ENCODE measurements at places on chromosomes 11 and 22.

- no peak for DNase-seq
These were observed 47.9 kb downstream of the ZNF280B start for GRCh38 chr22:22460635-22461034.

GRCh38 chr11:1942558-1943260 is 4.4 kb upstream of the MRPL23 start:
- no peak for DNase-seq

DNA sequence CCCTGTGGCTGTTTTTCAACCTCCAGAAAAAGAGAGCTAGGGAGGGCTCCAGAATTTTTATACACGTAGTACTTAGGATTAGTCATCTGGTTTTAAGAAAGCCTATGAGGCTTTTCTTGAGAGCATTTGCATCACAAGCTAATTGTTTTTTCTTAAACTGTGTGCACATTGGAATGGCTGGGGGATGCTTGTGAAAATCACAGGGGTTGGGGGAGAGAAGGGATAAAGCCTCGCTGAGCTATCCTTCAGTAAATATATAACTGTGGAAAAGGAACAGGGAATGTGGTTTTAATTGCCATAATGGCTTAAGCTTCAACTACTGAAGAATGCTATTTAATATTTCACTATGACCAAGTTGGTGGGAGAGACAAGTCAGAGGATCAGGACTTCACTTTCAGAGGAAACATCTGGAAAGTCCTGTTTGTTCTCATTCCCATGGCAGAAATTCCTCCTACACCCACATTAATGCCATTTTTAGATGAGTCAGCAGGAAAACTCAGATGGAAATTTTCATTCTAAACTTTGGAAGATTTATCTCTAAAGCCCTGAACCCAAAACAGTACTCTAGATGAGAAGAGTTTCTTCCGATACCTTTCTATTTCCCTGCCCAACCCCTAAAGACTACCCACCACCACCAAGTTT is 591.3 kb downstream of the LRRC4C start:
- DNase-seq, result no peak

- DNase-seq, result no peak
These were observed 5.0 kb downstream of the HSPA8 start for GRCh38 chr11:123056835-123057491.

GRCh38 chr11:17277024-17277584 is 565 bp downstream of the NUCB2 start:
- no peak for DNase-seq

DNA sequence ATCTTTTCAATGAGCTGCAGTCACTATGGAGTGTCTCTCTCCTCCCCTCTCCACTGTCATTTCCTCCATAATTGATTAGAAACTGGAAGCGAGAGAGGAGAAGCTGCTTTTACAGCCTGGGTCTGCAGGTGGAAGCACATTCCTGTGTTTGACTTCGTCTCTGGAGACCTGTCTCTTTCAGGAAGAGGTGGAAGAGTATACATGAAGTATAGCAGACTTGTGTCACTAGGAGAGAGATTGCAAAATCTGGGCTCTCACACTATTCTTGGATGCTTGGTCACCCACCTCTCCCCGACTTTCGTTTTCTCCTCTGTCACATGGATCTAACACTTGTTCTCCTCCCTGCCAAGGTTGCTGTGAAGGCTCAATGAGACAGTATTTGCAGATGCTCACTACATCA is 323.3 kb downstream of the NTM start:
- DNase-seq, result no peak

DNA sequence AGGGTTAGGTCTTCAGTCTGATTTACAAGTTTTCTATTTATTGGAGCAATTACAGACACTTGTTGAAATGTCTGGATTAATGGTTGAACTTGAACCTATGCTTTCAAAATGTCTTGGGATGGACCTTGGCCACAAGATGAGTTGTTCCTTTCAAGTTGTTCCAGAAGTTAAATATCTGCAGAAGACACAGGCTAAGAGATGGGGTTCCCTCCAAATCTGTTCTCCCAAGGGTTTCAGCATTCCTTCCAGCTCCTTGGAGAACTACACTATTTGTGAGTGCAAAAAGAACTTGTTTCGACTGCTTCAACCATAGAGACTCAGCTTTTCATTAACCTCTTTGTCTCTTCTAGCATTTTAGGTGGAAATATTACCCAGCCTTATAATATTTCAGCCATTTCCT is 189.0 kb upstream of the BLID start:
- no peak for DNase-seq

DNA sequence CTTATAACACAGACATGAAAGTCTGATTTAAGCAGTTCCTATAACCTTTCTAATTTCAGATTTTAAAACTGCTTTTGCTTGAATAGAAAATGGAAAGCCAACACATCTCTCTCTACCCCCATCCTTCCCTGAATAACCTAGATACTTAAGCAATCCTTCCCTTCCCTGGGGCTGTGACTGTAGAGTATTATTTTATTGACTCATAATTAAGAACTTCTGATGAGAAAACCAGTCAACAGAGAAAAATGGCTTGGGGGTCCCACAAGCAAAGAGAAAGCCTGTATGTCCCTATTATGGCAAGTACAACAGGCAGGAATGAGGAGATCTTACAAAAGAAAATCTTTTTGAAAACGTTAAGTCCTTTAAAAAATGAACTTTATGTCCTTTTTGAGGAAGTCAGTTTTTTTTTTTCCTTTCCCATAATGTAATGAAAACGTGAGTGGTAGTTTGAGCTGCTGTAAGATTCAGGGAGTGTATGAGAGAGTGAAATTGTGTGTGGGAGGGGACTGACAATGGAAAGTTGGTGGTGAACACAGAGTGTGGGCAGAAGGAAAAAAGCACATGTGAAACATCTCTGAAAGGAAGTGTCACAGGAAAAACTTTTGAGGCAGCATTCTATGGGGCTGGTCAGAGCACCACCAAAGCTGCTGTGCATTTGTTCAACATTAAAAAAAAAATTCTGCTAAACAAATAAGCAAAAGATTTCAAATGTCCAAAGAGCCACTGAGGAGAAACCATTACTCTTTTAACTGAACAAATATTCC is 154.6 kb downstream of the MAML2 start:
- no peak for DNase-seq

GRCh38 chr11:1532606-1533341 is 39.3 kb downstream of the DUSP8 start:
- no peak for DNase-seq

- DNase-seq, result peak; percentile 89
These were observed 11.1 kb downstream of the TXN2 start for GRCh38 chr22:36470162-36470993.

DNA sequence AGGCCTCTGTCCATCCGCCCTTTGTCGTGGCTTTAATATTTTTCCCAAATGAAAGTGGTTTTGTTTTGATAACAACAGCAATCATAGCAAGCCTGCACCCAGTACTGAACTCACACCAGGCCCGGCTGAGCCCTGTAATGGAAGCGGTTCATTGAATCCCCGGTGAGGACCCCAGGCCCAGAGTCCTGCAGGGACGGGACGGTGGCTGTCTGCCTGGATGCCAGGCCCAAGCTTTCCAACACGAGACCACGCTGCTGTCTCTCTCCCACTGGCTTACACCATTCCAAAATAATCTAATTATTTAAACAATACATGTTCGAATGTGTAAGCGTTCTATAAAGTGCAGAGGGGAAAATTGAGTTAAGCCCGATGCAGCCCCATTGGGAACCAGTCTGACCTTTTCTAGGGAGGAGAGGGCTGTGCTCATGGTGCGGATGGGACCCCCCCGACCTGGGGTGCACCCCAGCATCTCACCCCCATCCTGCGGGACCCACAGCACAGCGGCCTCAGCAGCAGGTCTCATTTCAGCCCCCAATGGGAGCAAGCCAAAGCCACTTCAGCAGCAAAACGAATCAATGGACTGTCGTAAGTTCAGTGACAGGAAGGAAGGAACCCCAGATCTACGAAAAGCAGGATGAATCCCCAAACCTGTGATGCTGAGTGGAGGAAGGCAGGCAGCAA is 1046.9 kb downstream of the BRD1 start:
- no peak for DNase-seq

DNA sequence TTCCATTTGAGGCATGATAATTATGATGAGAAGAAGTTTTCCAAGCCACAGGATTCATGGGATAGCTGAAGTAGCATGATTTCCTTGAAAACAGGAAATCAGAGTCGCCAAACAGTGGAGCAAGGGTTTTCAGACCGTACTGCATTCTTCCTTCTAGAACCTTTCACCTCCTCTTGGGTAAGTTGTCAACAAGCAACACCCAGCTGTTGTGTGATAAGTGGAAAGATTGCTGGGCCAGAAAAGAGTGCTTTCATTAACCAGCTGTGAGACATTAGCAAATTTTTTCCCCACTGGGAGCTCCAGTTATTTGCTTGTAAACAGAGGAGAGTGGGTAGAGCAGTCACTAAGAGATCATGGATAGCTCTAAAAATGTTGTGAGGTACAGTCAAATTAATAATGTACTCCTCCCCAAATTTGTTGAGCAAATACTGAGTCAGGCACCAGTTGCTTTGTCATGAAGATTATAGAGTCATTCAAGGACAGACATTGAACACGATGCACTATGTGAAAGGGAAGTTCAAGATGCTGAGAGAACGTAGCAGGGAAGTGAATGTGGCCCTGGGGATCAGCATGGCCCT is 11.7 kb upstream of the MPEG1 start:
- no peak for DNase-seq

GRCh38 chr22:17981497-17981896 is 42.9 kb downstream of the MICAL3 start:
- DNase-seq, result no peak

GRCh38 chr11:65504674-65505465 is 6.0 kb downstream of the MALAT1 start:
- no peak for DNase-seq

DNA sequence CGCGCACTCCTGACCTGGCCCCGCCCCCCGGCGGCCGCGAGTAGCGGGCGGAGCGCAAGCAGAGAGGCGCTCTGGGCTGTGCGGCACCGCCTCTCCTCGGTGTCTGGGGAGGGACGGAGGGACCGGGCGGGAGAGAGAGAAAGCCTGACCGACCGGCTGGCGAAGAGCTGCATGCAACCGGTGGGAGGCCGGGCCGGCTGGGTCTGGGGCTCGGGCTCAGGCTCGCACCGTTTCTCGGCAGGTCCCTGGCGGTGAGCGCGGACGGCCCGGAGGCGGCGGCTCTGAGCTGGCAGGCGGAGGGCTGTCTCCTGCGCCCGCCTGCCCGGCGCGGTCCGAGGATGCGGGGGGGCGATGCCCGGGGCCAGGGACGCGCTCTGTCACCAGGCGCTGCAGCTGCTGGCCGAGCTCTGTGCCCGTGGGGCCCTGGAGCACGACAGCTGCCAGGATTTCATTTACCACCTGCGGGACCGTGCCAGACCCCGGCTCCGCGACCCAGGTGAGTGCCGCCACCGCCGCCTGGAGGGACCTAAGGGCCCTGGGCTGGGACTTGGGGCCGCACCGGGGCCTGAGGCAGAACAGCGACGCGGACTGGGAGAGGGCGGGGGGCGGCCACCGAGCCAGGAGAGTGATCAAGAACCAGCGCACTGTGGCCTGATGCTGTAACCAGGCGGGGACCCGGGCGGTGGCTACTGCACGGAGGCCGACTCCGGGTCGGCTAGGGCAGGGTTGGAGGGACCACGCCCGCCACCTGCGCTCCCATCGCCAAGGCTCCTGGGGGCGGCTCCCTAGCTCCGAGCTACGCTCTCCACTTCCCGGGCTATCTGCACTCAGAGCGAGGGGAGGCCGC is at the start of gene SYT9:
Gene SYT9, plus strand, starts transcription at position 69 of the 847 bp plus-strand sequence. Its CDS starts 283 bp downstream, at position 352.
- peak; percentile 59 for DNase-seq

DNA sequence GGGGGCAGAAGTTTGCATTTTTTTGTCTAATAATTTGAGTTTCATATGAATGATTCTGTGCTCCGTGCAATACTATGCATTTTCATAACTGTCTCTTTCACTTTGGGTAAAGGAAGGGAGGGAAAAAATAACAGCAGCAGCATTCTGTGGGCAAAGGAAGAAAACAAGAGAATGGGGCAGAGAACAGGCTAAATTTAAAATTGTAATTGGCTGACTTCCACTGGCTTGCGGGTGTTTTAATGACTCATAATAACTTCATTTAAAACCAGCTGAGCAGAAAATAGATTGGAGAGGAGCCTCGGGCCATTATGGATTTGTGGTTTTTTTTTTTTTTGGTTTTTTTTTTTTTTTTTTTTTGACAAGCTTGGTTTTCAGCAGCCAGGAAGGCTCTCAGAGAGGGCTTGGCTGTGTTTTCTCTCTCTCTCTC is 107.4 kb downstream of the ZBTB16 start:
- DNase-seq, result no peak

DNA sequence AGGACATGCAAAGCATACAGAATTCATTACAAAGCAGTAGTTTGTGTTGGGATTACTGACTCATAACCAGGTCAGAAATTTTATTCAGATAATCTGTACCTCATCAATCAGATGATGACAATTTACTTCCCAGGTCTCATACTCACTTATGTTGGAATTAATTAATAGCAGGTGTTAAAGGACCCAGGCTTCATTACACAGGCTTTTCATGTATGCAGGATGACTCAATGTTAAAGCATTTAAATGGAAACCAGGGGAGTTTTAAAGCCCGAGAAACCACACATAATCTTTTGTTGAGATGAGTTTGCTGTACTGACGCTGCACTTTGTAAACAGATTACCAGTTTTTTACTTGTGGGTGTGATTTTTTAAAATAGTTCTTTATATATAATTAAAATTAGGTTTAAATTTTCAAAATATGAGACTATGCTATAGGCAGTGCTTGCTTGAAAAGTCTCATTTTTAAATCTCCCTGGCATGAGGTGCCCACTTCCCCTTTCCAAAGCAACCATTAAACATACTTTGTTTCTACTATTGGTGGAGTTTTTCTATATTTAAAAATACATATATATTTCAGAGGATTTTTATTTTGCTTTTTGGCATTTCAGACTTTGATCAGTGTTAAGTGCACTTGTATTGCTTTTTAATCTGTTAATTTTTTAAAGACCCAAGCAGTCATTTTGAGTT is 41.0 kb downstream of the CEP57 start:
- DNase-seq, result no peak

DNA sequence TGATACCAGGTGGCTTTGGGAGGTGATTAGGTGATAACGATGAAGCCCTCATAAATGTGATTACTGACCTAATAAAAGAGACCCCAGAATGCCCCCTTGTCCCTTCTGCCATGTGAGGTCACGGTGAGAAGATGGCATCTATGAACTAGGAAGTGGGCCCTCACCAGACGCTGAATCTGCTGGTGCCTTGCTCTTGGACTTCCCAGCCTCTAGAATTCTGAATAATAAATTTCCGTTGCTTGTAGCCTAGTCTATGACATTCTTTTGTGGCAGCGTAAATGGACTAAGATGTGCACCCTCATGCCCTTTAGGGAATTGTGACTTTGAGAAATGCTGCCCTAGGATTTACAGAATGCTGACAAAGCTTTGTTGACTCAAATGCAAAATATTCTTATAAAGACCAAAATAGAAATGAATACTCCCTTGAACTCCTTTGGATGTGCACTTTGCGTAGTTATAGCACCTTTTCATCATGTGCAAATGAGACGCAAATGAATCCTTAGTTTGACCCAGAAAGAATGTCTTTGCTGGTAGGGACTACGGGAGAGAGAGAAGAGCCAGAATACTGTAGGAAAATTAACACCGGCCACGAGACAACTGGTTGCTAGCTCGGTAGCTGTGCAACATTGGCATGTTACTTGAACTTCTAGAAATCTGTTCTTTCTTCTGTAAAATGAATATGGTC is 24.8 kb upstream of the EHF start:
- no peak for DNase-seq

- DNase-seq, result no peak
These were observed 22.0 kb downstream of the RSPH14 start for GRCh38 chr22:23119494-23120414.

- DNase-seq, result no peak
These were observed 8.4 kb upstream of the CD248 start for GRCh38 chr11:66325263-66325671.

GRCh38 chr11:113287801-113288200 is 26.6 kb upstream of the TTC12 start:
- DNase-seq, result no peak

GRCh38 chr22:25111579-25112517 is 87.8 kb upstream of the CRYBB3 start:
- peak; percentile 55 for DNase-seq

All from right forelimb (tissue), 1 donor.